ENCODE measurements at places on chromosomes 12 and 14.

DNA sequence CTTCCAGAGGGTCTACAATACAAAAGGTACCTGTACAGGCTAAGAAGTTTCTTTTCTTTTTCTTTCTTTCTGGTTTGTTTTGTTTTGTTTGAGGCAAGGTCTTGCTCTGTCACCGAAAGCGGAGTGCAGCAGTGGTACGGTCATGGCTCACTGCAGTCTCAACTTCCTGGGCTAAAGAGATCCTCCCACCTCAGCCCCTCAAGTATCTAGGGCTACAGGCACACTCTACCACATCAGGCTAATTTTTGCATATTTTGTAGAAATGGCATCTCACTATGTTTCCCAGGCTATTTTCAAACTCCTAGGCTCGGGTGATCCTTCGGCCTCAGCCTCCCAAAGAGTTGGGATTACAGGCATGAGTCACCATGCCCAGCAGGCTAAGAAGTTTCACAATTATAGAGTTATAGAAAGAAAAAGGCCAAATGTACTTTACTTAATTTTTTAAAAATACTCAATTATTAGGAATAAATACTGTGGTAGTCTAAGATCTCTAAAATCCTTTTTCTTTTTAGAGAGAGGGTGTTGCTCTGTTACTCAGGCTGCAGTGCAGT is 3.0 kb upstream of the PIGH start:
- DNase-seq: no peak

DNA sequence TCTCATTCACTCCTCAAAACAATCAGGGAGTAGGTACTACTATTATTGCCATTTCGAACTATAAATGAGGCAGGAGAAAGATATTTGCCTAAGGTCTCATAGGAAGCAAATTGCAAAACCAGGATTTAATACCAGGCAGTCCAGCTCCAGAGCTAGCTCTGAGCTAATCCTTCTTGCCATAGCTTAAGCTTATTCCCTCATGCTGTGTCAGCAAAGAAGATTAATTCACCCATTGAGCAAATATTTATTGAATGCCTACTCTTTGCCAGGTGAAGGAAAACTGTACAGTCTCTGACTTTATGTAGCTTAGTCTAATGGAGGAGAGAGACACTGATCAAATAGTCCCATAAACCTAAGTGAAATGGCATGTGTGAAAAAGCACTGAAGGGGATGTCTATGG is 19.5 kb downstream of the KCNA5 start:
- DNase-seq: no peak

GRCh38 chr12:63079791-63080502 is 71.1 kb downstream of the AVPR1A start:
- DNase-seq: no peak

DNA sequence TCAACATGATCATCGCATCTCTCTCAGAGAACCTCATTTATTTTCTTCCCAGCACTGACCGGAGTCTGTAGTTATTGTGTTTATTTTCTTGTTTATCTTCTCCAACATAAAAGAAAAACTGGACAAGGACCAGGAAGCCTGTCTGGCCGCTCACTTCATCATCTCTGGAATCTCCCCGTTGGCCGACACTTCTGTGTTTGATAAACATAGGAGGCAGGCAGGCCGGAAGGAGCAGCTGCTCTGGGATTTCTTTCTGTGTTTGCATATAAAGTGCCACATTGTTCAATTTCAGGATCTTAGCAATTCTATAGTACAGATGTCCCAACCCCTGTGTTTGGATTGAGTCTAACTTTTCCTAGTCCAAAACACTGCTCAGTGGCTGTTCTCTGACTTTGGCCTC is 53.3 kb downstream of the ACACB start:
- no peak for DNase-seq

GRCh38 chr14:28254768-28255167 is 511.8 kb upstream of the FOXG1 start:
- no peak for DNase-seq

DNA sequence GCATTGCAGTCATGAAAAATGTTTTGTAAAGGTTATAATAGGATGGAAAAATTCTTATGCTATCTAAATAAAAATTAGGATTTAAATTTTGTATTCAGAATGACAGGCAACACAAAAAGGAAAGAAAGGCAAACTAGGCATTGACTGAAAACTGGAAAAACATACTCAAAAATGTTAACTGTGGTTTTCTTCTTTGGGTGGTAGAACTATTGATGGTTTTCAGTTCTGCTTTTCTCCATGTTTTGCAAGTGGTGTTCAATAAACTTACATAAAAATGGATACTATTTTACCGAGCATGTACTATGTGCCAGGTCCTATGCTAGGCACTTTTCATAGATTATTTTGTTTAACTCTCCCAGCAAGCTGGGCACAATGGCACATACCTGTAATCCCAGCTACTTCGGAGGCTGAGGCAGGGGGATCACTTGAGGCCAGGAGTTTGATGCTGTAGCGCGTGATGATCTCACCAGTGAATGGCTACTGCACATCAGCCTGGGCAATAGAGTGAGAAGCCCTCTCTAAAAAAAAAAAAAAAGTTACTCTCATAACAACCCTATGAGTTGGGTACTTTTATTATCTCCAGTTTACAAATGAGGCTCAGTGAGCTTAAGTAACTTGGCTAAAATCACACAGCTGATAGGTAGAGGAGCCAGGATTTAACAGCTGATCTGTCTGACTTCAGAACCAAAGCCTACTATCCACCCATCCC is 26.3 kb upstream of the TCP11L2 start:
- no peak for DNase-seq

Measured in AG20443 (cell line).